ENCODE measurements at places on chromosomes 2 and 18.

DNA sequence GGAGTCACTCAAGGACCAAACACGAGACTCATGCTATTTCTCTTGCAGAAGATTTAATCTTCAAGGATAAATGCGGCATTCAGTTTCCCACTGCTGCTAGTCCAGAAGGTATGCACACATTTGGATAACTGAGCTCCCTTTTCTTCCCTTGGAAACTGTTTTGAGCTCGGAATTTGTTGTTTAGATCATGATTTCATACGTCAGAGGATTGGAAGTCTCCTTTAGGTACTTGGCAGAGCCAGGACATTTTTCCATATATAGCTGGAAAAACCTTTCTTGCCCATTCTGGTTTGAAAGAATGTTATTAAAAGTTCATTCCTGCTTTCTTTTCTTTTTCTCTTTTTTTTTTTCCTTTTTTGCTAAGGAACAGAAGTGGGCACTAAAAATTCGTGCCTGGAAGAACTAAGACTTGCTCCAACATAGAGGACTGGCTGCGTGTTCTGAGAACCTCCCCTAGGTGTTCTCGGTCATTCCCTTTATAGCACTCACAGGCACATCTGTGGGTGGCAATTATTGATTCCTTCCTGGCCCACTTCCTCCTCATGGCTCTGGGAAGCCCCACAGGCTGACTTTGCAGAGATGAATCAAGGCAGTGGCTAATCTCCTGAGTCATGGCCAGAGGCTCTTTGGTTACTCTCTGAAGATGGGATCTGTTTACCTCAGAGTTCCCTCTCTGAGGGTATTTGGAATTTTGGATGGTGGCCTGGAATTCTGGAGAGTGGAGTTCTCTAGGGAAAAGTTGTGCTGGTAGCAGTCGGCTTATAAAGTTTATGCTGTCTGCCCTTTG is 104.8 kb downstream of the PLCL1 start:
- DNase-seq = no peak

DNA sequence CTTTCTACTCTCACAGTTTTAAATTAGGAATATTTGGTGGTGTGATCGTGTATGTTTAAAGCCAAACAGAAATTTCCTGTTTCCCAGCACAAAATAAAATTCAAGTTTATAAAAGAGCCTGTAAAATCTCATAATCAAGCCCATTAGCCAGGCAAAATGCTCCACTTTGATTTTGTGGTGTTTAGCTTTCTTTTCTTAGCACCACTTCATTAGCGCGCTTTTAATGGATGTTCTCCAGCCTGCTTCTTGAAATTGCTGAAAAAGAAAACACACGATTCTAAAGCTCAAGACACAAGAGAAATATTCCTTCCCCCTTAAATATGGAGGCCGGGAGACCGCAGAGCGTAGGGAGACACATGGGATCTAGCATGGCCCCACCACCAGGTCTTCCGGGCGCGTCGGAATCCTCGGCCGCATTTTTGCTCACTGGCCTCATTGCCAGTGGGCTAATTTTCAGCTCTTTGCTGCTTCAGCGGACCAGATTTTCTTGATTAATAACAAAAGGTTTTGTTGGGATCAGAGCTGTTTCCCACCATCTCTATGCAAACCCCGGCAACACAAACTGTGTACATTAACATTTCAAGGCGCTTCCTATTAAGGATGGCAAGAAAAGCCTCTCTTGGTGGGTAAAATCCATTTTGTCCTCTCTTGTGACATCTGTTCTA is 40.4 kb upstream of the ID2 start:
- no peak for DNase-seq

GRCh38 chr2:239822146-239822831 is 202.9 kb downstream of the NDUFA10 start:
- no peak for DNase-seq

- DNase-seq = no peak
Measured at GRCh38 chr2:45120546-45120945, 111.3 kb upstream of the SIX2 start.

DNA sequence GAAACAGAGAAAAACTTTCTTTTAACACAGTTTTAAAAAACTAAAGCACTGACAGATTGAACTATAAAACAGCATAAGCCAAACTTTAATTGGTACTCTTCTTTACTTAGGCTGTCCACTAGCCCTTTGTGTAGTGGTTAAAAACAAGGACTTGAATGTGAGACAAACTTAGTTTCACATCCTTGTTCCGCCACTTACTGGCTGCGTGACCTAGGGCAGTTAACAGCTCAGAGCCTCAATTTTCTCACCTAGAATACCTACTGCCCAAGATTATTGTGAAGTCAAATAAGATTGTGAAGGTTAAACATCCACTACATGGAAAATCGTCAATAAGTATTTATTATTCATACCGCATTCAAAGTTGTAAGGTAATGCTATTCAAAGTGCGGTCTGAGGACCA is 2.0 kb downstream of the WDR35 start:
- DNase-seq = no peak

DNA sequence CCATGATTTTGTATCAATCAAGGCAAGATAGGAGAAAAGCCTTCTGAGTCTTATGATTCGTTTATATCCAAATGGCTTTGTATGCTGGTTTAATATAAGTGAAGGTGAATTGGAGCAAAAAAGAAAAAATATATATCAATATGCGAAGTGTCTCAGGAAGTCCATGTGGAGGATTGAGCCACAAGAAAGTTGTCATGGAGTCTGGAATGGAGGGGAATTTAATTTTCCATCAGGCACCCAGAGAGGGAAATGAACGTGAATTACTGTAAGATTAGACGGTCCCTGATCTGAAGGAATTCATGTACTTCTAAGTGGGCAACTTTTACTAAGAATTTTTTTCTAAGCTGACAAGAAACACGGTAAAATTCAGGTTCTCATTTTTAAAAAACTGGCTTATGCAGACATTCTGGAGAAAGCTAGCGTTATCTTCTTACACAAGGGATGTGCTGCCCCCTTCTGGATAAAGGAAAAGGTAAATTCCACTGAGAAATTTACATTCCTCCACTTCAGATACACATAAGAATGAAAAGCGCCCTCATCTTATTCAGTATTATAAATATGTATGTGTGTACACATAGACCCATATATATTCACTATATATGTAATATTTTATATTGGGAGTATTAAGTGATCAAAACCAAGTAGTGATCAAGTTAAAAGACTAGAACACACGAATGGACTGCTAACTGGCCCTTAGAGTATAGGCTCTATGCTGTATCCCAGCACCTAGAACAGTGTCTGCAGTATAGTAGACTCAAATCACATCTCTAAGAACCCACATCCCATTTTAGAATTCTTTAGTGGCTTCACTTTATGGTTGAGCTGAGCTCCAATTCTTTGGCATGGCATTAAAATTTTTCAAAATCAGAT is 289.0 kb upstream of the TFPI start:
- DNase-seq = no peak
